ENCODE measurements at places on chromosomes 7 and 10. TPM values are rescaled to one million over a fixed set of nuclear protein-coding genes. Genes with fewer than 3 reads are reported as not detected.

Gene NPFFR1
- not detected for total RNA-seq

Gene ABCB1
- total RNA-seq = 39.5 TPM

Gene GNGT1
- total RNA-seq = not detected

Gene MYO3A
- 1.3 TPM for total RNA-seq

Gene SHH
- total RNA-seq = 3.7 TPM

Gene MYPN
- 0.79 TPM for total RNA-seq
